ENCODE measurements at places on chromosomes 3 and 15. TPM values are rescaled to one million over a fixed set of nuclear protein-coding genes. Genes with fewer than 3 reads are reported as not detected.
A peak's percentile ranks its signal among the peaks of the same experiment; 100 is the strongest.

DNA sequence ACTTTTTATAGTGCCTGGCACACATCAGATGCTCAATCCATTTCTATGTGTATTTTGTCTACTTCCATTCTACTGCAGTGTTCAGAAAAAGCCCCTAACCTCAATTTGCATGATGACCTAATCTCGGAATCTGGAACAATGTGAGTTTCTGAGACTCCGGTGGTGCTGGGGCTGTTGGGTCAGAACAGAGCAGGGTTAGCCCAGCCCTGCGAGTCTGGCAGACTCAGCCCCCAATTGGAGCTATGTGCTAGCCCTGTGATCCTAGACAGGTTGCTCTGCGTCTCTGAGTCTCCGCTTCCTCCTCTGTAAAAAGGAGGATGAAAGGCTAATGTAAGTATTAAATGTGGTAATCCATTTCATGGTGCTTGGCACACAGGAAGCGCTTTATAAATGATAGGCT is 95.0 kb upstream of the ICE2 start:
- H3K27ac ChIP-seq, result no peak overlapping the region
- no peaks in the 10 kb centered on the region for H3K36me3 ChIP-seq
- H3K4me1 ChIP-seq, result no peaks in the 10 kb centered on the region
- H3K27me3 ChIP-seq, result peaks cover 10% of the 10 kb centered on the region
- no peak overlapping the region for H3K4me3 ChIP-seq

- H3K27me3 ChIP-seq, result peaks cover 17% of the 10 kb centered on the region
- H3K4me1 ChIP-seq, result no peaks in the 10 kb centered on the region
- H3K27ac ChIP-seq, result no peak overlapping the region
- H3K36me3 ChIP-seq, result no peaks in the 10 kb centered on the region
- no peak overlapping the region for H3K4me3 ChIP-seq
- no peak for DNase-seq
Observed at GRCh38 chr15:81118361-81118760, 15.7 kb upstream of the CFAP161 start.

- H3K27ac ChIP-seq, result no peak overlapping the region
- peaks cover 28% of the 10 kb centered on the region for H3K4me1 ChIP-seq
- no peak overlapping the region for H3K4me3 ChIP-seq
- no peak for DNase-seq
- no peaks in the 10 kb centered on the region for H3K27me3 ChIP-seq
Observed at GRCh38 chr15:74389241-74390048, 22.0 kb upstream of the CYP11A1 start.

DNA sequence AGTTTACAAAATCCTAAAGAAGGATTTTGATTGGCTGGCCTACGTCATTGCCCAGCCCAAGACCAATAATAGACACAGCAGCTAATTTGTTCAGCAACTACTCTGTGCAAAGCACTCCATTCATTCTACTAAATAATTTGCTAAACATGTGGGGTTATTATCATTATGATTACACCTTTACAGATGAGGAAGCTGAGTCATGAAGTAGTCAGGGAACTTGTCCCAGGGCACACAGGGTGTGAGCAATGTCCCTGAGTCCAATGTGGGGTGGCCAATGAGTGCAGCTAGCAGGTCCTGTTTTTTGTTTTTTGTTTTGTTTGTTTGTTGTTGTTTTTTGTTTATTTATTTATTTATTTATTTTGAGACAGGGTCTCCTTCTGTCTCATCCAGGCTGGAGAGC is 183.6 kb downstream of the ABHD5 start:
- no peak overlapping the region for H3K27ac ChIP-seq
- DNase-seq, result no peak
- no peak overlapping the region for H3K4me3 ChIP-seq
- H3K27me3 ChIP-seq, result no peaks in the 10 kb centered on the region
- peaks cover 45% of the 10 kb centered on the region for H3K4me1 ChIP-seq
- no peaks in the 10 kb centered on the region for H3K36me3 ChIP-seq

DNA sequence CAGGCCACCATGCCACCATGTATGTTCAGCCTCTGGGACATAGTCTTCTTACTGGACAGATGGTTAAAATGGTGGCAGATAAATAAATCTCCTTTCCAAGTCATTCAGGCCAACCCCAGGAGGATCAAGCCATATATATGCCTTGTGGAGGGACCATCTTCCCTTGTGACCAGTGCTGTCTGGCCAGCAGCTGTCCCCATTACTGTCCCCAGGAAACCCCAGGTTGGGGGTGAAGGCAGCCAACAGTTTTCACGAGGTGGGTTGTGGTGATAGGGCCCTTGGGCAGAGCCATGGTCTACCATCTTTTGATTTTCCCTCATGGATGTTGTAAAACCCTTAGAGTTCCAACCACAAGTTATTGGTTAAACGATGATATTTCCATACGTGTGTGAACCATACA is 48.7 kb upstream of the PCSK6 start:
- no peaks in the 10 kb centered on the region for H3K27me3 ChIP-seq
- no peak overlapping the region for H3K4me3 ChIP-seq
- no peak overlapping the region for H3K27ac ChIP-seq
- no peaks in the 10 kb centered on the region for H3K36me3 ChIP-seq

DNA sequence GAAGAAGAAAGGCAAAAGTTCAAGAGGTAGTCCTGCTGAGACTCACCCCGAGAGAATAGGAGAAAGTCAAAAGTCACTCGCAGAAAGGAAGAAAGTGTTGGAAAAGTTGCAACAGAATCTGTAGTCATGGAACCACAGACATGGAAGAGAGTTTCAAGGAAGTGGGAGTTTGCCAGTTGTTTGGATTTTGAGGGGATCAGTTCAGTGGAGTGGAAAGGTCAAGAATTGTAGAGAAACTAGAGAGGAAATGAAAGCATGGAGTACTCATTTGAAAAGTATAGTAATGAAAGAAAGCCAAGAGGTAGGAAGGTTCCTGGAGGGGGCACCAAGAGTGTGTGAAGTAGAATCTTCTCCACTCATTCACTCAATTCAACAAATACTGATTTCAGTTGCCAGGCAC is 34.7 kb downstream of the SPTSSB start:
- no peaks in the 10 kb centered on the region for H3K36me3 ChIP-seq
- no peaks in the 10 kb centered on the region for H3K27me3 ChIP-seq
- H3K4me1 ChIP-seq, result no peaks in the 10 kb centered on the region
- no peak for DNase-seq
- no peak overlapping the region for H3K4me3 ChIP-seq

DNA sequence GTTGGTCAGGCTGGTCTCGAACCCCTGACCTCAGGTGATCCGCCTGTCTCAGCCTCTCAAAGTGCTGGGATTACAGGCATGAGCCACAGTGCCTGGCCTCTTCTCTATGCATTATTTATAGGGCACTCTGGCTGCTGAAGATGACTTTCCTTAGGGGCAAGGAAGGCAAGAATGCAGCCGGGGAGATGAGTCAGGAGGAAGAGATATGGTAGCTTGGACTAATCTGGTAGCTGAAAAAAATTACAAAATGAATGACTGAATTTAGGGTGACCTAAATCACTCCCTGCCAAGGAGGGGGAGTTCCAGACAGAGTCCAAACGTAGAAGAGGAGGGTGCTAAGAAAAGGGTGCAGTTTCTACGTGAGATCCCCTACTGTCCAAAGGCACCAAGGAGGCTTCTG is 14.2 kb downstream of the RHCG start:
- DNase-seq, result no peak
- no peaks in the 10 kb centered on the region for H3K36me3 ChIP-seq
- no peak overlapping the region for H3K4me3 ChIP-seq
- H3K27ac ChIP-seq, result no peak overlapping the region
- H3K4me1 ChIP-seq, result no peaks in the 10 kb centered on the region

- peak overlapping the region; percentile 36 for H3K27ac ChIP-seq
- no peaks in the 10 kb centered on the region for H3K27me3 ChIP-seq
- H3K36me3 ChIP-seq, result no peaks in the 10 kb centered on the region
- DNase-seq, result peak; percentile 61
- H3K4me1 ChIP-seq, result no peaks in the 10 kb centered on the region
Observed at GRCh38 chr15:75758071-75758872, 45.6 kb upstream of the CSPG4 start.

- DNase-seq, result no peak
- no peaks in the 10 kb centered on the region for H3K4me1 ChIP-seq
- no peak overlapping the region for H3K27ac ChIP-seq
Observed at GRCh38 chr15:42483677-42484076, 7.3 kb downstream of the ZNF106 start.

- no peak overlapping the region for H3K27ac ChIP-seq
- no peaks in the 10 kb centered on the region for H3K27me3 ChIP-seq
- H3K36me3 ChIP-seq, result no peaks in the 10 kb centered on the region
- DNase-seq, result no peak
- no peaks in the 10 kb centered on the region for H3K4me1 ChIP-seq
Observed at GRCh38 chr3:60469481-60469880, 781.8 kb downstream of the FHIT start.

GRCh38 chr3:115415246-115415996 is 207.9 kb upstream of the GAP43 start:
- no peak for DNase-seq
- H3K36me3 ChIP-seq, result no peaks in the 10 kb centered on the region
- no peak overlapping the region for H3K4me3 ChIP-seq
- H3K27me3 ChIP-seq, result no peaks in the 10 kb centered on the region
- H3K4me1 ChIP-seq, result no peaks in the 10 kb centered on the region

DNA sequence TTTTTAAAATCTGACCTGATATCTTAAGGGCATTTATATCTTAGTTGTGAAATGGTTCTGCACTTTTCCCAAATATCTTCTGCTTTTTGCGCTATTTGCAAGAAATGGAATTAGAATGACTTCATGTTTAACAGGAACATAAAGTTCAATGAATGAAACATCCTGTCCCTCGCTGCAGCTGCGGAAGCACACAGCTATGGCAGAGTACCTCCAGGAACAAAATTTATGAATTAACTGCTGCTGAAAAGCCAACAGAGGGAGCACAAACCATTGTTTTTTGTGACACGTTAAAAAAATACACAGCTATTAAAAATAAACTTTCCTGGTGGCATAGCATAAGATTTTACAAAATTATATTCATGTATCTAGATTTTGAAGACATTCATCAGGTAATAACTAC is 404.4 kb upstream of the MDFIC2 start:
- DNase-seq, result peak; percentile 20
- no peaks in the 10 kb centered on the region for H3K36me3 ChIP-seq
- H3K4me1 ChIP-seq, result no peaks in the 10 kb centered on the region
- no peak overlapping the region for H3K27ac ChIP-seq
- no peaks in the 10 kb centered on the region for H3K27me3 ChIP-seq

GRCh38 chr3:170961616-170962400 is 53.4 kb upstream of the EIF5A2 start:
- H3K4me1 ChIP-seq, result no peaks in the 10 kb centered on the region
- H3K4me3 ChIP-seq, result no peak overlapping the region
- no peaks in the 10 kb centered on the region for H3K27me3 ChIP-seq
- H3K27ac ChIP-seq, result no peak overlapping the region

DNA sequence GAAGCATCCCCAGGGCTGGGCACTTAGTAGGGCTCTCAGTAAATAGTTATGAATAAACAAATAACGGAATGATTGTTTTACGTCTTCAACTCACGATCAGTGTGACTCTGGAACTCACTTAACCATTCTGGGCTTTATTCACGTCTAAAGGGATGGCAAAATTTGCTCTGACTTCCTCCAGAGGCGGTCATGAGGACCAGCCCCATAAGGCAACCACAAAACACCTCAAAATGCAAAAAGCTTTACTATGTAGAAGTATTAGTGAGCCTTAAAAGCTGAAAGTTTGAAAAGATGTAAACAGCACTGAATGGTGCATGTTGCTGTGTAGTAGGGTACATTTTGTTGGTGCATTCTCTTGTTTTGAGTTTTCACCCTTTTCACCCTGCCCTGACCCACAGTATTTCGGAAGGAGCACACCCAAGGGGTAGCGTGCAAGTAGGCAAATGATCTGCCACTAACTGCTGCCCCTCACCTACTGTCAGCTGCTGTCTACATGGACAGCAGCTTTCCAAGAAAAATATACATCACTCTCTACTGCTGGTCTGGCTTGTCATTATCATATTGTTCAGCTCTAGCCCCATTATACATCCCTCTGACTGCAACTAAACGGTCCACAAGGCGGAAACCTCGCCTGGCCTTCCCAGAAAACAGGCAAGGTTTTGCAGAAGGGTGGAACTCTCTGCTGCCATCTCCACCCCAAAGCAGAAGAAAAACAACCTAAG is 308.5 kb upstream of the PROK2 start:
- no peak overlapping the region for H3K4me3 ChIP-seq
- H3K27me3 ChIP-seq, result peaks cover 25% of the 10 kb centered on the region
- H3K36me3 ChIP-seq, result no peaks in the 10 kb centered on the region
- DNase-seq, result no peak
- no peaks in the 10 kb centered on the region for H3K4me1 ChIP-seq
- H3K27ac ChIP-seq, result no peak overlapping the region

GRCh38 chr15:40328176-40328575 is 4.7 kb downstream of the INAFM2 start:
- peak overlapping the region; percentile 33 for H3K27ac ChIP-seq
- H3K27me3 ChIP-seq, result no peaks in the 10 kb centered on the region
- H3K4me3 ChIP-seq, result no peak overlapping the region
- H3K4me1 ChIP-seq, result peaks cover 36% of the 10 kb centered on the region
- peaks cover 6% of the 10 kb centered on the region for H3K36me3 ChIP-seq

DNA sequence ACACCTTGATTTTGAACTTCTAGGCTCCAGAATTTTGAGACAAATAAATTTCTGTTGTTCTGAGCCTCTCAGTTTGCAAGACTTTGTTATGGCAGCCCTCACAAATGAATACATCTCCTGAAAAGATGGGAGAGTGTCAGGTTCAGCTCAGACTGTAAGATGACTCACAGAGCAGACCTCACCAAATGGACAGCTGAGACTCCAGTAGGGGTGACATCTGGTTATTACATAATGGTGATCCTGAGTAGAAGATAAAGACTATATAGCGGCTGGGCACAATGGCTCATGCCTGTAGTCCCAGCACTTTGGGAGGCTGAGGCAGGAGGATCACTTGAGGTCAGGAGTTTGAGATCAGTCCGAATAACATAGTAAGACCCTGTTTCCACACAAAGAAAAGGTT is 26.2 kb upstream of the MTMR14 start:
- H3K4me3 ChIP-seq, result no peak overlapping the region
- DNase-seq, result no peak
- no peak overlapping the region for H3K27ac ChIP-seq
- H3K36me3 ChIP-seq, result no peaks in the 10 kb centered on the region
- no peaks in the 10 kb centered on the region for H3K4me1 ChIP-seq

- H3K27ac ChIP-seq, result no peak overlapping the region
- H3K27me3 ChIP-seq, result no peaks in the 10 kb centered on the region
- no peaks in the 10 kb centered on the region for H3K36me3 ChIP-seq
- DNase-seq, result peak; percentile 77
- no peak overlapping the region for H3K4me3 ChIP-seq
Observed at GRCh38 chr3:31064021-31064420, 169.6 kb upstream of the GADL1 start.

DNA sequence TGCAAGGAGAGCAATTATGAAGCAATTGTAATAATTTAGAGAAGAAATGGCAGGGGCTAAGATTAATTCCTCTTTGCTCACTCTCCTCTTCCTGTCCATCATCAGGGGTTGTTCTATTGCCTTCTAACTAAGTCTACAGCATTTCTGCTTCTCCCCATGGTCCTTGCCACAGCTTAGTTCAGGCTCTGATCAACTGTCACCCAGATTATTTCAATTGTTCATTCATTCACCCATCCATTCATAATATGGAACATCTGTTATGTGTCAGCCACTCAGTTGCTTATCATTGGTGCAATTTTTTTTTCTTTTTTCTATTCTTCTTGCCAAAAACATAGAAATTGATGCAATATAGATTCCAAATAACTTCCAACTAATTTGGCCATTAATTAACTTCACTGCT is 93.2 kb downstream of the CD47 start:
- H3K36me3 ChIP-seq, result no peaks in the 10 kb centered on the region
- no peak overlapping the region for H3K27ac ChIP-seq
- H3K4me1 ChIP-seq, result peaks cover 10% of the 10 kb centered on the region
- no peak overlapping the region for H3K4me3 ChIP-seq

Gene CDHR4
- not detected for total RNA-seq

Gene XCR1
- total RNA-seq, result not detected

Gene GRM7
- total RNA-seq, result not detected

Gene SEMA3G
- total RNA-seq, result 0.26 TPM

Gene CFAP100
- total RNA-seq, result not detected

Gene TMIE
- 0.53 TPM for total RNA-seq

Gene SMCO1
- not detected for total RNA-seq

Gene PRICKLE2
- total RNA-seq, result 101 TPM

Measured in astrocyte (in vitro differentiated cells and primary cell).